ENCODE measurements at places on chromosomes 3 and 15.

DNA sequence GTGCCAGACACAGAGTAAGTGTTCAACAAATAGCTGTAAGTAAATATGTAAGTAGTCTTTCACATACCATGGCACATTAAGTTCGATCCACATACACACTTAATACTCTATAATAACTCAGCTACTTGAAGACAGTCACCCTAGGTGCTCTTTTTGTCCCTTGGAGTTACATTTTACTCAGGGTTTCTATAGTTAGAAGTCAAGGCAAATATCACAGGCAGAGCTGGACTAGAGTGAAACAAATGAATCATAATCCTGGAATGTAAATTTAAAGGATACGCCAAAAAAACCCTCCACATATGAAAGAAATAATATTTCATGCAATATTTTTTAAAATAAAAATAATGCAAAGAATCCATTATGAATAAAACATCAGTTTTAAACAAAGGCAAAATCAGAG is 461.8 kb downstream of the MAGI1 start:
- no peak for DNase-seq

GRCh38 chr3:156725682-156726081 is 51.3 kb downstream of the TIPARP start:
- DNase-seq, result no peak

GRCh38 chr3:195921334-195921791 is 13.0 kb upstream of the TNK2 start:
- DNase-seq, result no peak

DNA sequence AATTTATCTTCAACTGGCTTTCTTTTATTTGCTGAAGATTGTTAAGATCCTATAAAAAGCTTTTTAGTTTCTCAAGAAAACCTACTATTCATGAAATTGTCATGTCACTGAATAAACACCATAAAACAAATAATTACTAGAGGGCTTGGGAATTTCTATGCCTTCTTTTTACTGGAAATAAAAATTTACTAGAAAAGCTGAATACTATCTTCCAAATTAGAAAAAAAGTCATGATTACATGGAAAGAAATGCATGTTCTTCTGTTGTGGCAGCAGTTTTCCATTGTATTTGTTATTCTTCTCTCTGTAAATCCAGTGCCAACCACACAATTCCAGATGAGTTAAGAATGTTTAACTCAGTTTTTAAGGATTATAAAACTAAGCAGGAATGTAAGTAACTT is 153.8 kb downstream of the RAP2B start:
- no peak for DNase-seq

DNA sequence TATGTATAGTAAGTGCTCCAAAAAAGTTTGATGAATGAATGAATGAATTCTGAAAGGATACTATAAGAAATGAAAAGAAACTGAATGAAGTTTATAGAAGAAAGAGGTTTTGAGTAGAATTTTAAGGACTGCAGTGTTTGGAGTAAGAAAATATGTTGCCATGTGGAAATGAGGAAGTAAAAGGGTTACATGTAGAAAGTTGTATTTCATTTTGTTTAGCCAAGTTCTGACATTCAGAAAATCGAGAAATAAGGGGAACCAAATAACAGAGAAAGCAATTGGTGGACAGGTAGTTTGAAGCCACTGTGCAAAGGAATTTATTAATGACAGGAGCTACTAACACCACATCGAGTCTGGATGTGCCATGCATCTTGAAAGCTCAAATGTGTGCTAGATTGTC is 200.7 kb downstream of the SATB1 start:
- DNase-seq, result no peak

- DNase-seq, result no peak
Observed at GRCh38 chr3:197339841-197340520, 41.6 kb upstream of the DLG1 start.

GRCh38 chr15:60350108-60350507 is 47.7 kb downstream of the ANXA2 start:
- no peak for DNase-seq

DNA sequence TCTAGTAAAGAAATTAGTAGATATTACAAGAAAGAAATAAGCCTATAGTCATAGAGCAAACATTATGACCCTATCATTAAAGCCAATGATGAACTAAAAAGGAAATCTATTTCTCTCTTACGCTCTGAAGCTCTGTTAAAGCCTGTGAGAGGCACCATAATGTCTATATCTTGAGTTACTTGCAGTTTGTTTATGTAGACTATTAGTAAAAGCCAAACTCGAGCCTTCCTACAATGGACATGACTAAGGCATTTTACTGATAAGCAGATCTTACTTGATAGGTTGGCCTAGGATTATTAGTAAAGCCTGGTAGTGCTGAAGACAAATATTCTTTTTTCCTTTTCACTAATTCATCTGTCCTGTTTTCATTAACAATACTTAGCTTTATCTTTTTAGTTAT is 32.7 kb downstream of the LRRC3B start:
- no peak for DNase-seq

DNA sequence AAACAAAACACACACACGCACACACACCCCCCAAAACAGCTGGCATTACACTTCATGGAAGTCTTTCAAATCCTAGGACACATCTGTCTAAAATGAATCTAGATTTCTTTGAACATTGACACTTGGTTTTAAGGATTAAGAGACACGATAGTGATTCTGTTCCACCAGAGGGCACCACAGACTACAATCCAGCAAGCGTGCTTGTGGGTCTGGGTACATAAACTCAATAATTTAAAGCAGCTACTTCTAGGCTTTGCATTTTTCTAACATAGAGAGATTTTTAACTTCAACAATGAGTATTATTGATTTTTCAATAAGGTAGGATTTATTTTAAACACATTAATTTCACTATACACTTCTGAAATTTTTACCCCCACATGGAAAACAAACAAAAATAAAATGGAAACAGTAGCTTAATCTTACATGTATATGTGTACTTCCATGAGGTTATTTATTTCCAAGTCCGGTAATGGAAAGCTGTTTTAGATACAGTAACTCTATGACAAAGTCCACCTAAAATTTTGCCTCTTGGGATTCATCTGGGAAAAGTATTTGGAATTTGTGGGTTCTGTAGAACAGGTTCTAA is 564.0 kb upstream of the TGFBR2 start:
- DNase-seq, result peak; percentile 33

DNA sequence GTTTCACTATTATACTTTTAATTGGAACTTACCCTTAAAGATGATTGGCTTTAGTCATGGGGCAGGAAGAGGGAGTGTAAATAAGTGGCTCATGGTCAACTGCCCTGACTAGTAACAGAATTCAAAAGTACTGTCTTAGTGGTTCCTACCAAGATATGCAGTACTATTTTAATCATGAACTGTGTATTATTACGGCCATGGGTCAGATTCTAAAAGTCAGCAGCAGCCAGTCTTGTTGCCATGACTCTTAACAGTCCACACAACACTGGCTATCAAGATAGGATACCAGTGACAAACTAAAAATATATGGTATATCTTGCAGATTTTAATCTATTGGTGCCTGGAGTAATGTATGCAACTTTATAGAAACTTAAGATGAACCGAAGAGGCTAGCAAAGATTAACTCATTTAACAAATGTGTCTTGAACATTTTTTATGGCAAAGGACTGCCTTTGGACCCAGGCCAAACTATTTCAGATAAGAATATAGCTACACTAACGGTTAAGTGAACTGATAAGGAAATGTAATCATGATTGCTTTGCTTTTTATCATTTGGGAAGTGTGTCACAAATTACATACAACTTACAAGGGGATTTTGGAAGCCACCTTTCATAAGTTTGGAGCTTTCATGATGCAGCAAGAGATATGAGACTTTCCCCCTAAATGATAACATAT is 163.7 kb downstream of the TCF12 start:
- DNase-seq, result no peak

DNA sequence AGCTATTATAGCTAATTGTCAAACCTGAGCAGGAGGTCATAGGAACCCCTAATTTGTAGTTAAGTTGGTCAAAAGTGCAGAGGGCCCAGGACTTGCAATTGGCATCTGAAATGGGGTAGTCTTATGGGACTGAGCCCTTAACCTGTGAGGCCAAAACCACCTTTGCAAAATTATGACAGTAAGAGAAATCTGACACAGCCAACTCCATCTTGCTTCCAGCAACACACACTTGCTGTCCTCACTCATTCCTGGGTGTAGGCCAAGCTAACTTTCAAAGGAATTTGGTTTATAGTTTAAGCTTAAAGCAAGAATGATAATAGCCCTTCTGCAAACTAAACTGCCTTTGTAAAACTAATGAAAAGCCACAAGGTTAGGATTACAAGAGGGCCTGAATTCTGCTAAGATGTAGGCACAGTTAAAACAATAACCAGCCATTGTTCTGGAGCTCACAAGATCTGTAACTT is 57.6 kb upstream of the FRMD4B start:
- no peak for DNase-seq

DNA sequence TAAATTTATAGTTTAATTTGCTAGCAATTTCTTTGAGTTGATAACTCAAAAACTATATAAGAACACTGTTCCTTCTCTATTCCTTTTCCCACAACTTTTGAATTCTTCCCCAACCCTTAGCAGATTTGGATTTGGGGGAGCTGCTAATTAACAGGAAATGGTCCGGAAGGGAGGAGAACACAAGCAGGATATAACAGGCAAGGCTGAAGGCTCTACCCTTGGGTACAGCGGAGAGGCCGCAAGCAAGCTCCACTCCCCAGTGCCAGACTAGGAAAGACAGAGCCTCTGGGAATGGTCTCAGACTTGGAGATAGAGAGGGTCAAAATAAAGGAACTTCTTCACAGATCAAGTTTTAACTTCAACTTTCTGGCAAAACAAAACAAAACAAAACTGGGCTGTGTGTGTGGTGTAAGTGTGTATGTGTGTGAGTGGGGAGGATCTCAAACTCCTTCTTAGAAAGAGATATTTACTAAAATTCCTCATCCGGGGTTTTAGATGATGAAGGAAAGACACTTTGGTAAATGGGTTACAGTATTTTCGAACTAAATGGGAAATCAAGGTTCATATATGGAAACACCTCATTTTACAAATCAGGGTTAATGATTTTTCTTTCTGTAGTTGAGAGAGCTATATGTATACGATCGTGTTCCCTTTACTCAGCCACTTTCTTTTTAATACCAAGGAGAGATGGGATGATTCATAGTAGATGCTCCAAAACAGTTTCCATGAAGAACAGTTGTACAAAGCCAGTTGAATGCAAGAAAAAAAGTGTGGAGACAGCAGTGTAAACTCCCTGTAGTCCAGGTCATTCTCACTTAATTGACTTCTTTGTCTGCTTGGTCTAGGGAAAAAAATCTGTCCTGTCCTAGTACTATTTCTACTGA is 161.1 kb downstream of the TP63 start:
- DNase-seq, result no peak

DNA sequence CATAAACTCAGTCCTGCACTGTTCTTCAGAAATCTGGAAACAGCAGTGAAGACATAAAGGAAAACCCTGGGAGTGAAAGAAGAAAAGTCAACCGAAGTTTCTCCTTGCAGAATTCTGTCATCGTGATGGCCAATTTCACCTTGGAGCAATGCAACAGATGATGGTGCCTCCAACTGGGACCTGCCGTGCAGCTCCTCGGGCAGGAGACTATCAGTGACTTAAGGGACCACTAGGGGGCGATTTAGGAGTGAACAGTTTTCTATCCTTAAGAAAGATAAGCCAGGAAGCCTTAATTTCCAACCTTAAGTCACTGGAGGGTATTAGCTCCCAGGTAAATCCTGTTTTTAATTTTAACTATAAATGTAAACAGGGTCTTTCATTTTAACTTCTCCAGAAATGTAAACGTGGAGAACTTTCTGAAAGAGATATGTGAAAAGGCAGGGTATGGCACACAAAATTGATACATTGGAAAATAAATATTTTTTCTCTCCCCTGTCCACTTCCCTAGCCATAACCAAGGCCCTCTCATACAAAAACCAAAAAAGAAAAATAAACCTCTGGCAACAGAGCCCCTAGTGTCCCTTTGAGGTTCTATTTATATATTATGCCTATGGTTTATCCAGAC is 116.3 kb downstream of the PDZRN3 start:
- peak; percentile 74 for DNase-seq

GRCh38 chr15:67043939-67044771 is 21.2 kb upstream of the SMAD3 start:
- no peak for DNase-seq

- no peak for DNase-seq
Observed at GRCh38 chr3:185330238-185330637, 32.7 kb upstream of the MAP3K13 start.

- DNase-seq, result no peak
Observed at GRCh38 chr3:139715743-139716360, 38.1 kb upstream of the NMNAT3 start.

DNA sequence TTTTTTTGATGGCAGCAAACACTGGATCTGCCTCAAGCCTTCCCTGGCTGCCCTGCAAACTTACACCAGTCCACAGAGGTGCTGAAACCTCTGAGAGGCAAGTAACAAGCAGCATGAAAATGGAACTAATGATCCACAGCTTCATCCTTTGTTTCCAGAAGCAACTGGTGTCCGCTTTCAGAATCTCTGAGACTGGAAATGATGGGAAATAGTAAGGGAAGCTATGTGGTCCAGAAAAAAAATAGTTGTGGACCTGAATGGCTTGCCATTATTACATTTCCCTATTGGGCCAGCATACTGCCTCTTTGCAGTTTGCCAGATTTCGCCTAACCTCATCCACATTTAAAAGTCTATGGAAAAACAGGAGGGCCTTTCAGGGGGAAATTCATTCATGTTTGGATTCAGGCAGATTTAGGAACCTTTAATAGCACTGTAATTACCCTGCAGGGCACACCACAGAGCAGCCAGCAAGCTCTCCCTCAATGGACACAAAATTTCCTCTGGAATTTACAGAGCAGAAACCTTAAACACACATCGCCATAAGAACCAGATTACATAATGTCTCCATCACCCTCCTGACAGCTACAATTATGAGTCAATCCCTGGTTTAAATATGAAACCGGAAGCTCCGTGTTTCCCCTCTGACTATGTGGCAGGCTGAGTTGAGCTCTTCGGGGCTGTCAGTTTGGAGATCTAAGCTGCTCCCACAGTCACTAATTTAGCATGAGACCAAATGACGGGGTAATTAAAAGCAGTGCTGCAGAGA is 134.4 kb downstream of the TMCO5A start:
- DNase-seq, result no peak

- DNase-seq, result no peak
Observed at GRCh38 chr15:101242999-101243336, 8.9 kb downstream of the CHSY1 start.

DNA sequence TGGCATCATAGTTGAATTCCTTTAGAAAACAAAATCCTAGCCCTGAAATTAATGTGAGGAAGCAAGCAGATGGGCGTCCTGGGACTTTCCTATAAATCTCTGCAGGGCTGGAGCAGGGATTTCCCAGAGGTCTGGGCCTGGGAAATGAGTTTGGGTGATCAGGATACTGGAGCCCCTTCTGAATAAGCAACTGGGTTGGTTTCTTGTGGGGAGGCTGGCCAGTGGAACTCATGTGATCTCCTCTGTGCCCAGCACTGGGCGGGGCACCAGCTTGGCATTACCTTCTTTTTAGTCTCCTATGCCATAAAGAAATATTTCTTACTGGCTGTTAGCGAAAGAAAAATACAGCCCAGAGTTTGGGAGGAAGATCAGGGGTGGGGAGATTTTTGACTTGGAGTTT is 1.7 kb downstream of the THSD4 start:
- DNase-seq, result no peak
